ENCODE measurements at places on chromosomes 3 and 15. TPM values are rescaled to one million over a fixed set of nuclear protein-coding genes. Genes with fewer than 3 reads are reported as not detected.

The SLC28A1 gene
- total RNA-seq: not detected

- no peak for DNase-seq
Measured at GRCh38 chr3:128383316-128384235, 83.1 kb downstream of the DNAJB8 start.

- no peak for DNase-seq
Measured at GRCh38 chr3:78994174-78995027, 773.4 kb downstream of the ROBO1 start.

DNA sequence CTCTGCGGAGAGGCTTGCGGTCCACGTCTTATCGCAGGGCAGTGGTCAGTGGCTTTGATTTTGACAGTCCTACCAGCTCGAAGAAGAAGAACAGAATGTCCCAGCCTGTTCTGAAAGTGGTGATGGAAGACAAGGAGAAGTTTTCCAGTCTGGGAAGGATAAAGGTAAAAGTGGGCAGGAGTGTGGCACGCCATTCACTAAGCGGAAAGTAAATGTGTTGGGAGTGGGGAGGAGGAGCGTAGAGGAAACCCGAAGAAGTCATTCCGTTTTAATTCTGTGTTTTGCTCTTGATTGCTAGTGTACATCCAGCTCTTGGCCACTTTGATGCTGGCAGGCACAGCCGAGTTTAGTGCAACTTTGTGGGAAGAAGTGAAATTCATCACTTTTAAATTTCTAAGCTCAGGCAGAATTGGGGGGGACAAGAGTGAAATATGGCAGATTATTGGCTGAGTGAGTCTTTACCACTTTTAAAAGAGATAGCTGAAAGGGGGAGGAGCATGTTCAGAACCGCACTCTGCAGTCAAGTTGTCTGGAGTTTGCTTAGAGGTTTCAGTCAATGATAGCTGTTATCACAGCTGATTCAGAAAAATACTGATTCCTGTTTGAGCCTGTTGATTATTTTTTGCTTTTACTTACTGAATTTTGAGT, 1.8 kb downstream of the ARHGEF26 start:
- DNase-seq: no peak

The AMT gene
- 7.4 TPM for total RNA-seq

DNA sequence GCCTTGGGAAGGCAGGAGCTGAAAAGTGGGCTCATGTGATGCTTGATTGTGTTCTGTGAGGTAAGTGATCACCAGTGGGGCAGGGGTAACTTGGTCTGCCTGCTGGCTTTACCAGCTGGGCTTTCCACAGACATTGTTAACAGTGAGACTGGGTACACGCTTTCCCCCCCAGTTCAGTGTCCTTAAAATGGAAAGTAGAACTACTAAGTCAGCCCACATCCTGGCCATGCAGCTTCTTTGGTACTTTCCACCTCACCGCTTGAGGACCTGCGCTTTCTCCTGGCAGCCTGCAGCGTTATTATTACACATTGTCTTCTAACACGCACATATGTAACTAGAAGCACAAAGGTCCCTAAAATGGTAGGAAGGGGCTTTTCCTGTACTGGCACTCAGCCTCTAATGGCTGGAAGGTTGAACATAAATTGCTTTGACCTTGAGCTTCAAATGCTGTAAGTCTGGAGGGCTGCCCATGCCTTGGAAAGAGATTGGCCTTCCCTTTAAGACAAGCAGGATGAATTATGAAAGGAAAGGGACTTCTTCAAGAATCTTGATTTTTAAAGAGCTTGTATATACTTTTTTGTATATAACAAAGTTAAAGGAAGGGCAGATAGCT, 216.1 kb upstream of the ROPN1 start:
- DNase-seq: no peak

The BCHE gene
- 4.5 TPM for total RNA-seq

GRCh38 chr3:191020730-191021396, 158.4 kb upstream of the GMNC start:
- DNase-seq: no peak

The FGF7 gene
- 10.2 TPM for total RNA-seq

The ATP13A4 gene
- 43.4 TPM for total RNA-seq

GRCh38 chr15:45386420-45386819, 8.1 kb upstream of the GATM start:
- DNase-seq: no peak

DNA sequence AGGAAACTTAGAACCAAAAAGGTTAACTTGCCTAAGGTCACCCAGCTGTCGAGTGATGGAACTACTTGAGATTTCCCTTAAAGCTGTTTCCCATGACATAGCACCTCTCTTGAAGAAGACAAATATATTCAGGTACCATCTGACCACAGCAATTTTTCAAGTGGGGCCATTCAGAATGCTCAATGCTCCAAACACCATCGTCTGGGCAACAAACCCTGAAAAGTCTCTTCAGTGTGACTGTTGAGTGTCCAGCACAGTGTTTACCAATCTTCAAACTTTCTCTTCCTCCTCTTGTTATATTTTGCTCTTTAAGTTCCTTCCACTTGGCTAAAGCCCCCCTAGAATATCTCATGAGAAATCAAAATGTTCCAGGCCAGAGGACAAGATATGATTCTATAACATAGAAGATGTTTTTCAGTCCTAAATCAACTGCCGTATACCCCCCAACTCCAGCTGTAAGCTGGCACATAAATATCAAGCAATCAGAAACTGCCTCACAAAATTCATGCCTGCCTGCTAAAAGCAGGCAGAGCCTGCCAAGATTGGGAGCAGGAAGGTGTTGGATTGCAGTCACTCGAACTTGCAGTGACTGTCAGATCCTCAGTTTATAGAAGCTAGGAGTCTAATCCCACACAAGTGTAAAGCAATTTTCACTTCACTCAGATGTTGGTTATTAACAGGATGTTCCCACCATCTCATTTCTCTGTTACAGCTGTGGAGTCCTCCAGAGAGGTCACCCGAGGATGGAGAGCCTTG, 230.5 kb upstream of the MRPL3 start:
- DNase-seq: no peak

GRCh38 chr3:194321693-194322640, 29.2 kb downstream of the CPN2 start:
- DNase-seq: no peak

- no peak for DNase-seq
Measured at GRCh38 chr15:56839641-56840040, 78.8 kb upstream of the TCF12 start.

DNA sequence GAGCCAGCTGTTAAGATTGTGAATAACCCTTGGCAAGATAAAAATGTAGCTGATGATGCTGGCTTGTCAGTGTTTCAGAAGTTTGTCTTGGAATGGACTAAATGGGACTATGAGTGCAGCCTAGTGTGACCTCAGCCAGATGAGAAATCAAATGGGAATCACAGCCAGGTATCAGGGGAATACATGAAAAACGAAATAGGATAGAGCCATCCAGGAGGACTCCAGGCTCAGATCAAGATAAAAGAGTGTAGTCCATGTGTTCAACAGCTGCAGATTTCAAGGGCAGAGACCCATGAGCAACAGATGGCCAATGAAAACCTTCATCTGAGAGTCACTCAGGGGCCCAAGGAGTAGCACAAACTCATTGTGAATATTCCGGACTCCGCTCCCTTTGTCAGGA, 1080.9 kb upstream of the CADM2 start:
- DNase-seq: no peak

DNA sequence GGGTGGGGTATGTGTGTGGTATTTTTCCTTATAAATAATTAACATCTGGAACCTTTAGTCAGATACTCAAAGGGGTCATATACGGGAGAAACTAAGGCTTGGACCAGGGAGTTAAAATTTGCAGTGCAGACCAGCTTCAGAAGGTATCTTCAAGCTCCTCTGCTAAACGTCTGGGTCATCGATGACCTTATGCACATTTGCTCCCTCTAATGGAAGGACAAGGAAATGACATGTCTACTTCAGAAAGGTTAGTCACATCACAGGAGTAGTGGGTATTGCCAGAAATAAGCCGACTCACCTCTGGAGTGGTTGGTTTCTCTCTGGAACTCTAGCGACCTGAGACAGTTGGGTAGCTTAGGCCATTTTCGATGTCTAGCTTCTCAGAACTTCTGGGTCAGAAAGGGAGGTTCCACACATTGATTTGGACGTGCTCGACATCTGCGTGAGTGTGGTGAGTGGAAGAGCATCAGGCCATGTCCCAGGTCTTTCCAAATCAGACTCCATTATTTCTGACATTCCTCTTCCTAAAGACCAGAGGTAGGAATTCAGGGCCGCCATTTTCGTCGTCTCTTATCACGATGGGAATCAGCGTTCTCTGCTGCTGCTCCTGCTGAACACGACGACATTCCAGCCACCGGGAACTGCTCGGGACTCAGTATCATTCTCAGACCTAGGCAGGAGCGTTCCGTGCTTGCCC, 31.8 kb upstream of the RASA2 start:
- DNase-seq: no peak

GRCh38 chr3:117539729-117540128, 830.1 kb downstream of the TUSC7 start:
- DNase-seq: no peak

The NR2F2 gene
- total RNA-seq: 6.4 TPM

- no peak for DNase-seq
Measured at GRCh38 chr3:29880809-29881208, 599.9 kb downstream of the RBMS3 start.

- no peak for DNase-seq
Measured at GRCh38 chr3:119557877-119558269, 1.5 kb downstream of the CD80 start.

DNA sequence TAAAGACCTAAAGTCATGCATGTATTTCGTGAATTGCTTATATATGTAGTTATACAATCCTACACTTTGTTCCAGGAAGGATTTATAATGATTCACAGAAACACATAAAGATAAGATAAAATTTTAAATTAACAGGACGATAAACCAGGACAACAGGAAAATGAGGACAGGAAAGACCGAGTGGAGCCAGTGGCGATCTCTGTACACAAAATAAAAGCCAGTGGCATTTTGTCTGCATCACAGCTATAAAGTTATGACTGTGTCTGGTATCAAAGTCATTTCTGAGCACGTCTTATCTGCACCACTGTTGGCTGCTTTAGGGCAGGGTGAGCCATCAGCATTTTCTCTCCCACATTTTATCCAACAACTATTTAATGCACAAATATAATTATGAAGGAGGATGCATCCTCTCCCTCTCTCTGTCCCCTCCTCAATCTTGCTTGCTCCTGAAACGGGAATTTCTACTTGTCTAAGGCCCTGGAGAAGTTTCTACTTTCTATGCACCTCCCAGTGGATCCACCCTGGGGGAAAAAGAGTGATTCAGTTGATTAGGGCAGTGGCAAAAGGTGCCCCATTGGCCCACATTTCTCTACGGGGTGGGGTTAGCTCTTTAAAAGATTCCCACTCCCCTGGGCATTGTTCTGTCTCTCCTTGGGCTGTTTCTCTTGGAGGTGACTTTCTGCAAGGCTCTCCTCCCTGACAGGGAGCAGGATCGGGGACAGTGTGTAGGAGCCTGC, 159.4 kb upstream of the UBE2E1 start:
- no peak for DNase-seq

- DNase-seq: no peak
Measured at GRCh38 chr3:11078826-11079515, 75.3 kb upstream of the HRH1 start.

- DNase-seq: no peak
Measured at GRCh38 chr3:29697989-29698388, 417.1 kb downstream of the RBMS3 start.

- DNase-seq: no peak
Measured at GRCh38 chr3:176946202-176946601, 251.1 kb downstream of the TBL1XR1 start.

Data from lower leg skin (tissue), 4 donors.